ENCODE measurements at places on chromosomes 5 and 9.

DNA sequence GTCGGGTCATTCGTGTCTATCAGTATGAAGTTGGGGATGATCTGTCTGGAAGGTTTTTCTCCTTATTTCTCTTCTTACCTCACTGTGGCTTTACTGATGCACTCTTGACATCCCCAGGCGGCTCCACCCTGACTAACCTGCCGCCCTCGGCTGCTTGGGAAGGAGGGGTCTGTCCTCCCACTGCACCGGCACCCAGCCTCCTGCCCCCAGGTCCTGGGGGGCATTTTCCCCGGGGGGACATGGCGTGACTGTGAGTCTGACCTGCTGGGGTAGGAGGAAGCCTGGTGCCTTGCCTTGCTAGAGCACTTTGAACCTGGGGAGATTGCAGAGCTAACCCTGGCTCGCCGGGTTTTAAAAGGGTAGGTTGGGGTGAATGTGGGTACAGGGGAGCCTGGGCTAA, 27.5 kb downstream of the DYNC2I2 start:
- DNase-seq = no peak

DNA sequence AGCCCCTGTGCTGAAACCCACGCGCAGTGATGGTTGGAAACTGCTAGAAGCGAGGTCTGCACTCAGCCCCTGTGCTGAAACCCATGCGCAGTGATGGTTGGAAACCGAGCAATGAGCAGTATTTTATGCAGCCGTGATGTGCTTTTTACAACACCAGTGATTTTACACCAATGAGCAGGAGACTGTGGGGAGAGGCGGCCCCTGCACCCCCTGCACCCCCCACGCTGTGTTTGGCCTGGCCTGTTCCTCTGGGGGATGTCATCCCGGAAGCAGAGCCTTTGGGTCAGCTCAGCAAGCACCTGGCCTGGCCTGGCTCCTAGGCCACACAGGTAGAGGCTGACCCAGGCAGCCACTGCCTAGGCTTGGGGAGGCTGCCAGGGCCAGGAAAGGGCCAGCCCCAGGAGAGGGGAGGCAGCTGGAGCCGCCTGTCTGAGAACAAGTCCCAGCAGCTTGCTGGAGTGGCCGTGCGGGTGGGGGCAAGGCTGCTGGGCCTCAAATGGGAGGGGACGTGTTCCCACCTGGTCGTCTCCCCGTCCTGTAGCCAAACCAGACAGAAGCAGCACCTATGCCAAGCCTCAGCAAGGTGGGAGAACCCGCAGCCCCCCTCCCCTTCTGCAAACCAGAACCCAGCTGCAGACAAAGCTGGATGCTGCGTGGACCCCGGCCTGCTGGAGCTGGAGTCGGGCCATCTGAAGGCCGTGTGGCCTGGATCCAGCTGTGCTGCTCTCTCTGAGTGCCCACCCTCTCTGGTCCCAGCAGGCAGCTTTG, 46.8 kb downstream of the DBH start:
- no peak for DNase-seq

- DNase-seq = no peak
Measured at GRCh38 chr5:130135506-130135905, 231.2 kb downstream of the CHSY3 start.

DNA sequence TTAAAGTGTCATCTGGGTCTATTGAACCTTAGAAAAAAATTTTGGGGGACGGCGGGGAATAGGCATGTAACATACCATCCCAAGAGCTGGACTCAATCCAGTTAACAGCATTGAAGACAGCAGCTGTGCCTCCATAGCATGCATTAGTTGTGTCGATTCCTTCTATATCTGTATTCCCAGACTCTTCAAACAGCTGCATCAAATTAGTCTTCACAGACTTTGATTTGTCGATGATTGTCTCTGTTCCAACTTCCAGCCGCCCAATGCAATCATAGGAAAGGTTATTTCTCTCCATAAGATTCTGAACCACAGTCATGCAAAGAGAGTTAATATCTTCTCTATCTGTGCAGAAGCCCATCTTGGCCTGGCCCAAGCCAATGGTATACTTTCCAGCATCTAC, 14.8 kb downstream of the HMGCS1 start:
- DNase-seq = no peak

DNA sequence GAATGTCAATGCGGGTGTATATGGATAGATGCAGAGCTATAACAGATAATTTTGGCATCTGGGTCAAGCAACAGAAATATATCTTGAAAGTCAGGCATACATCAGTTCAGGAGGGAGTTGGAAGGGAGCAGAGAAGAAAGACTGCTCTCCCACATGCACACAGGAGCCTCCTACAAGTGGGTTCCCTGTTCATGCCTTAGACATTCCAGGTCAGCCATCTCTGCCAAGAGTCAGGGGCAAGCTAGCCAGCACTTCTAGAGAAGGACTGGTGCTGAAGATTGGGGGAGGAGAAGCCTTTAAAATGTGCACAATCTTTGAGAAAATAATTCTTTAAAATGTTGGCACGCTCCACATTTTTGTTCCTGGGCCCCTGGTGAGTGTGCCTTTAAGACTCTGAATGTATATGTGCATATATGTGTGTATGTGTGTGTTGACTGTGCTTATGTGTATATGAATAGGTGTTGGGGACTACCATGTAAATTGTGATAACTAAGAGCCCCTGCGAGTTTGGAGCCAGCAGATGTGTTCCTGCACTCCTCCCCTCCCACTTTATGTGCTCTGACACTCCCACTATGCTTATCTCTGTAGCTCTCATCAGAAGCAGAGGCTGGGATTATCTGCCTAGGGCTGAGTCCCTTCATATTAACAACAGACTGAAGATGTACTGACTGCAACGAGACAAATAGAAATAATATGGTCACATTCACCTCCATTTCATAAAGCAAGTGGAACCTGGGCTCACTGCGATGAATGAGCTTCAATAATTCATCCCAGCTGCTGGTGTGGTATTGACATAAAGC, 21.5 kb upstream of the DELE1 start:
- no peak for DNase-seq

- DNase-seq = no peak
Measured at GRCh38 chr9:129633207-129633606, 7.2 kb downstream of the NTMT1 start.

DNA sequence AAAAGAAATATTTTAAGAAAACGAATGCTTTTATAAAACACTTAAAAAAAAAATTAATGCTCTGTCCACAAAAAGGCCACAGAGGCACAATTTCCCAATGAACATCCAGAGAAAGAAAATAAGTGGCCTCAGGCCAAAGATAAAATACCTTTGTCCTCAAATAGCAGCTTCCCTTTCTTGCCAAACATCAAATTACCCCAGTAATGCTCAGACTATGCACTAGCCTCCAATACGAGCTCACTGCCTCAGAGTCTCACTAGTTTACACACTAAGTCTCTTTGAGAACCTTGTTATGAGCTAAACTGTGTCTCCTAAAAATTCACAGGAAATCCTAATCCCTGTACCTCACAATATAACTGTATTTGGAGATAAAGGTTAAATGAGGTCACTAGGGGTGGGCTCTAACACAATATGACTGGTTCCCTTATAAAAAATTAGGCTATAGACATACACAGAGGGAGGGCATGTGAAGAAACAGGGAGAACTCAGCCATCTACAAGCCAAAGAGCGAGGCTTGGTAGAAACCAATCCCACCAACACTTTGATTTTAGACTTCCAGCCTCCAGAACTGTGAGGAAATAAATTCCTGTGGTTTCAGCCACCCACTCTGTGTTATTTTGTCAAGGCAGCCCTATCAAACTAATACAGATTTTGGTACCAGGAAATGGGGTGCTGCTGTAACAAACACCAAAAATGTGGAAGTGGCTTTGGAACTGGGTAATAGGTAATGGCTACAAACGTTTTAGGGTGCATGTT, 4.4 kb downstream of the MPDZ start:
- no peak for DNase-seq

DNA sequence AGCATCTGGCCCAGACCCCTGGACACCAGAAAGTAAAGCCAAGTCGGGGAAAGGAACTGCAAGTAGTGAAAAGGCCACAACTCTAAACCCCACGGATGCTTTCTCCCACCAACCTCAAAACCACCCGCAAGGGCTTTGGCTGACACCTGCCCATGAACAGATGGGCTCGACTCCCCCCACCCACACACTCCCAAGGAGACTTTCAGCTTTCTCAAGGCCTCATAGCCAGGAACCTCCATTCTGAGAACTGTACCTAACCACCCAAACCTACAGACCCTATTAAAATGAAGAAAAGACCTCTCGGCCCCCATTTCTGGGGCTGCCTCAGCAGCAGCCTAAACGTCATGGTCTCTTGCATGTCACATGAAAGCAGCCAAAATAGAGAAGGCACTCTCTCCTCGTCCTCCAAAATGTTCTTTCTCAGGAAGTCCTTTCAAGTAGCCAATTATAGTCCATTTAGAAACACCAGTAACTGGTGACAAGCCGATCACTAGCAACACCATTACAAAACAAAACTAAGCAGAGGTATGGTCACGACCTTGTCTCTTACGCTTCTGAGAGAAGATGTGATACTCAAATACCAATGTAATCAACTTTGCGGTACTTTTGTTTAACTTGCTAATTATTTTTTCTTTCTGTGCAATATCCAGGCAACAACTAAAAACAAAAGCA, 2.9 kb downstream of the B4GALT1 start:
- DNase-seq = no peak

GRCh38 chr9:27352457-27353165, 55.7 kb upstream of the EQTN start:
- DNase-seq = no peak

- no peak for DNase-seq
Measured at GRCh38 chr5:139549162-139549894, 11.8 kb upstream of the UBE2D2 start.

DNA sequence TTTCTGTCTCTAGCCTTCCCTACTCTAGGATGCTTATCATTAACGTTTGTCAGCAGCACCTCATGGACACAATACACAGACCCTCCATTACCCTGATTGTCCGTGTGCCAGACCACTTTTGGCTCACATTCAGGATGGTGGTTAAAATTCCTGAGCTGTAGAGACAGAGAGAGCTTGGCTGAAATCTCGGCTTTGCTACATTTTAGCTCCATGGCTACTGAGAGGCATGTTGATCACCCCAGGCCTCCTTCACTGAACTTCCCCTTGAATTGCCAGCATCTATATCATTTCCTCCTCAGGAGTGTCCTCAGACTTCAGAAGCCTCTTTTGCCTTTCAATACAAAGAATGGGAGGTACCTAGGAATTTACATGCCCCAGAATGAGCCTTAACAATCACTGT, 104.7 kb upstream of the ISL1 start:
- DNase-seq = no peak

- DNase-seq = no peak
Measured at GRCh38 chr9:133146746-133147411, 16.8 kb downstream of the GBGT1 start.

GRCh38 chr9:35232867-35233544, 71.2 kb downstream of the UNC13B start:
- DNase-seq = no peak

GRCh38 chr9:68998812-68999211, 15.1 kb downstream of the PRKACG start:
- no peak for DNase-seq

GRCh38 chr9:98045234-98046179, 11.0 kb upstream of the NANS start:
- DNase-seq = no peak

- DNase-seq = no peak
Measured at GRCh38 chr5:153513156-153513555, 22.7 kb downstream of the GRIA1 start.

GRCh38 chr9:98064623-98065392, 8.3 kb downstream of the NANS start:
- no peak for DNase-seq

GRCh38 chr5:57277085-57277484, 103.2 kb downstream of the GPBP1 start:
- DNase-seq = no peak

- no peak for DNase-seq
Measured at GRCh38 chr5:135843571-135844337, 9.3 kb downstream of the SLC25A48 start.

DNA sequence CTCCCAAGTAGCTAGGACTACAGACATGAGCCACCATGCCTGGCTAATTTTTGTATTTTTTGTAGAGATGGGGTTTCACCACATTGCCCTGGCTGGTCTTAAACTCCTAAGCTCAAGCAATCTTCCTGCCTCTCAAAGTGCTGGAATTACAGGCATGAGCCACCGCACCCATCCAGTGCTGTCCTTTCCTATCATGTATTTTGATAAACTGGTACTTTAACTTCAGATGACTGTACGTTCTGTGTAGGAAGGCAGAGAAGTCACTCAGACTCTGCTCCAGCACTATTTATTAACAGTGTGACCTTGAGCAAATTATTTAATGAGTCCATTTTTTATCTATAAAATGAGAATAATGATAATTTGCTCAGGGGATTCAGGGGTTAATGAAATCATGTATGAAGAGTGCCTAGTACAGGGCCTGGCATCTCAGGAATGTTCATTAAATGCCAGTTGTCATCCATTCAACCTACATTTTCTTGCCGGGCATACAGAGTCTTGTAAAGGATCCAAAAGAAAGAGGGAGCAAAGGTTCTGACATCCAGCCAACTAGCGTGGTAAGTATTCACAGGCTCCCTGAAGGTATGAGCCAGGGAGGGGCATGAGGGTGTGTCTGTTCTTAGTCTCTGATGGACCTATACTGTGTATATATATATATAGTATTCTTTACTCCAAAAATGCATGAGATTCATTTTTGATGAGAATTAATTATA, 201.9 kb downstream of the PBX3 start:
- no peak for DNase-seq

DNA sequence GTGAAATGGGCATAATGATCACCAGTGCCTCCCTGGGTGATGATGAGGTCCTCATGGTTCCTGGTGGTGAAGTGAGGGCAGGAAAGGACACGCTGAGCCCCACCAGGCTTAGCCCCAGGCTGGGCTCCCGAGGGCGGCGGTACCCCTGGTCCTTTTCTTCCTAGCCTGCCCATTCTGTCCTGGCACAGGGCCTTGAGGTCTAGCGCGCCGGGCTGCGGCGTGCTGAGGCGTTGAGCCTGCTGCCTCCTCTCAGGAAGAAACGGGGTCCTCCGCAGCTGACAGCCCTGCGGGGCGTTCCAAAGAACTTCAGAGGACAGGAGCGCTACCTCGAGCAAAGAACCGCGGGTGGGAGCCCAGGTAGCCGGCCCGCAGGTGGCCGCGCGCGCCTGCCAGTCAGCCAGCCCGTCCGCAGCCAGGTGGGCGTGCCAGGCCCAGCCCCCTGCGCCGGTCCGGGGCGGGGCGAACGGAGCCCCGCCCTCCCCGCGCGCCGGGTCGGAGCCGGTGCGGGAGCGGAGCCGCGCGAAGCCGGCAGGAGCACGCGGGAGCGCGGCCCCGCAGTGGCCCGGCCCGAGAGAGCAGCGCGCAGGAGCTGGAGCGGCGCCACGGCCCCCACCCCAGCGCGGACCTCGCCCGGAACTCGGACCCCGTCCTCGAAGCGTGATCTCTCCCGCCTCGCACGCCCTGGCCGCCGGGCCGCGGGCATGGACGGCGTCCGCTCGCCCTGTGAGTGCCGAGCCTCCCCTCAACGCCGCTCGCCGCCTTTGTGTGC, at the start of gene WNK2:
WNK2 (plus strand) TSS at position 477 of the 769 bp plus-strand sequence. CDS start 791 bp downstream, outside the sequence.
- no peak for DNase-seq

DNA sequence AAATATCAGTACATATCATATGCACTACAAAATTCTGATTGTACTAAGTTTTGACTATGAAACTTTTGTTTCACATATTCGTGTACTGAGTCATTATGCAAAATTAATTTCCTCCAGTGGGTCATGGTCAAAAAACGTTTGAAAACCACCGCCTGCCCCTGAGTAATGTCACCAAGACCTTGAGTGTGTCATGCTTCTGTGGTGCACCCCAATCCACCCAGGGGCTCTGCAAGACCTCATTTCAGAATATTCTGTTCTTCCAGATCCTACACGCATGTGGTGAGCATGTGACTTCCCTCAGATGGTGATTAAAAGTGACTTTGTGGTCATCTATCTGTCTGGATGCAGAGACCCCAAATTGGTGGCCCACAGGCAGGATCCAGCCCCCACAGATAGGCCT, 31.0 kb downstream of the ABLIM3 start:
- no peak for DNase-seq

Measured in esophagus squamous epithelium (tissue), 5 donors.